ENCODE measurements at places on chromosomes 11 and 22.

DNA sequence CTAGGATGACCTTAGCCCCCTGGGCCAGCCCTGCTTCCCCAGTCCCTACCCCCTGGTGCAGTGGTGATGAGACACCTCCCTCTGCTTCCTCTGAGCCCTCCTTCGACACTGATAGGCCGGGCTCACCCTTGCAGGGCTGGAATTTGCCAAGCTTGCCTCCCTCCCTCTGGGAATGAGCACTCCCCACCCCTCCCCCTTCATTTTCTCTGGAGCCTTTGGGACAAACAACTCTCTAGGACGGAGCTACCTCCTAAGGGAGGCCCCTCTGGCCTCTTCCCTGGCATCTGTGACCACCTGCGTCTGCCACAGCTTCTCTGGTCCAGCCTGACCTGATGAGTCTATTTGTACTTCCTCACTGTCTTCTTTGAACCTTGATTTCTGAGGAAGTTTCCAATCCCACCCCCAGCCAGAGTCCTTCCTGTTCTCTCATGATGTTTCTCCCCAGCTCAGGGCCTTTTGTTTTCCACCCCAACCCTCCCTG is 53.3 kb upstream of the ADA2 start:
- DNase-seq, result no peak

DNA sequence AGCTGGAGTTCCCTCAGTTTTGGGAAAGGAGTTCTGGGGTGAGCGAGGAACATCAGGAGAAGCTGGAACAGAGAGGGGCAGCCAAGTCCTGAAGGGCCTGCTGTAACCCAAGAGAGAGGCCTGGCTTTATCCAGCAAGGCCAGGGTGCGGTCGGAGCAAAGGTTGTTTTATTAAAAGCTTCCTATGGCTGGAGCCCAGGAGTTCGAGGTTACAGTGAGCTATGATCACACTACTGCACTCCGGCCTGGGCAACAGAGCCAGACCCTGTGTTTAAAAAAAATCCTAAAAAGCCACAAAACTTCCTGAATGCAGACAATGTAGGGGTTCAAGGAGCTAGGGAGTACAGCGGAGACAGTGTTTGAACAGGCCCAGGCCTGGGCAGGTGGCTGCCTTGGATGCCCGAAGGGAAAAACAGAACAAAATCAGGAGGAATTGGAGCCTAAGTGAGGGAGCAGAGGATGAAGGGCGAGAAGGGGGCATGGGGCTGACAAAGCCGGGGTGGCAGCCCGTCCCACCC is 22.2 kb upstream of the MALAT1 start:
- DNase-seq, result peak; percentile 56

DNA sequence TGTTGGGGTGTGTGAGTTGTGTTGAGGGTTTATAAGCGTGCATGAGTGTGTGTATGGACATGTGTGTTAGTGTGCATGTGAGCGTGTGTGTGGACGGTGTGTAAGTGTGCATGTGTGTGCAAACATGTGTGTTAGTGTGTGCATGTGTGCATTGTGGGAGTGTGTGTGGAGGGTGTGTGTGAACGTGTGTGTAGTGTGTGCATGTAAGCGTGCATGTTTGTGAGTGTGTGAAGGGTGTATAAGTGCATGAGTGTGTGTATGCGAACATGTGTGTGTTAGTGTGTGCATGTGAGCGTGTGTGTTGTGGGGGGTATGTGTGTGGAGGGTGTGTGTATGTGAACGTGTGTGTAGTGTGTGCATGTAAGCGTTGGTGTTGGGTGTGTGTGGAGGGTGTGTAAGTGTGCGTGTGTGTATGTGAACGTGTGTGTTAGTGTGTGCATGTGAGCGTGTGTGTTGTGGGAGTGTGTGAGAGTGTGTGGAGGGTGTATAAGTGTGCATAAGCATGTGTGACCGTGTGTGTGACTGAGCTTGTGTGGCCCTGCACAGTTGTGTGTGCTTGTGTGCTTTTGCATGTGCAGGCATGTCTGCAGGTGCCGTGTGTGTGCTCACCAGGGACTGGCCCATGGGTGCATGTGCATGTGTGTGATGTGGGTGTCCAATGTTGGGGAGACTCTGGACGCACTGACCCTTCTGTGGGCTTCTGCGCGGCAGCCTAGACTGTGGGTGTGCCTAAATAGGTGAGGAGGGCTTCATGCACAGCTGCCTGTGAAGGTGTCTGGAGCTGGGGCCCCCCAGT is 866.2 kb downstream of the TBC1D22A start:
- no peak for DNase-seq

DNA sequence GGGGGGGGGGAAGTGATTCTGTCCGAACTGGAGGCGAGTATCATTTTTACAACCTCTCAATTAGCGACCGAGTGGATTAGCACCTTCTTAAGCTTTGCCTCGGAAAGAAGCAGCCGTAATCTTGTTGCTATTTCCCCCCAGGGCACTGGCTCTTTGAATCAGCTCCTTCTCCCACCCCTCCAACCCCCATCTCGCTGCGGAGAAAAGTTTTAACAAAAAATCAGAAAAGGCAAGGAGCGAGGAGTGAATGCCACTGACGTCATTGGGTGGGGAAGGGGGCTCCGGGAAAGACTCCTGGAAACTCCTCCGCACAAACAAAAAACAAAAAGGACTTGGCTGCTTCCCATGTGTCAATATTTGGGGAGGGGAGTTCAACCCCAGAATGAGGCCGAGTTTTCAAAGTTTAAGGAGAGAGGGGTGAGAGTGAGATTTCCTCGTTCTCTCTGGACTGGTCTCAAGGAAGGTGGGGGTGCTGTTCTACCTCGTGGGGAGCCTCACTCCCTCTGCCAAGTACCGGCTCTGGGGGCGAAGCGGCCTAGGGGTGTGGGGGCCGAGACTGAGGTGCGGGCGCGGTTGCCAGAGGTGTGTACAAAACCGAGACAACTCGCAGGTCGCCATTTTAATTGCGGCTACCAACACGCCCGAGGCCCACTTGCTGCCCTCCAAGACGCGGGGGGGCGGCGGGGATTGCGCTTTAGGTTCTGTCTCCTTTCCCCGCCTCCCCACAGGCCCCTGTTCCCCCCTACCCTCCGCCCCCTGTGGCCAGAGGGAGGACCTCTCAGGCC is 2.5 kb upstream of the PAX6 start:
- DNase-seq, result no peak

DNA sequence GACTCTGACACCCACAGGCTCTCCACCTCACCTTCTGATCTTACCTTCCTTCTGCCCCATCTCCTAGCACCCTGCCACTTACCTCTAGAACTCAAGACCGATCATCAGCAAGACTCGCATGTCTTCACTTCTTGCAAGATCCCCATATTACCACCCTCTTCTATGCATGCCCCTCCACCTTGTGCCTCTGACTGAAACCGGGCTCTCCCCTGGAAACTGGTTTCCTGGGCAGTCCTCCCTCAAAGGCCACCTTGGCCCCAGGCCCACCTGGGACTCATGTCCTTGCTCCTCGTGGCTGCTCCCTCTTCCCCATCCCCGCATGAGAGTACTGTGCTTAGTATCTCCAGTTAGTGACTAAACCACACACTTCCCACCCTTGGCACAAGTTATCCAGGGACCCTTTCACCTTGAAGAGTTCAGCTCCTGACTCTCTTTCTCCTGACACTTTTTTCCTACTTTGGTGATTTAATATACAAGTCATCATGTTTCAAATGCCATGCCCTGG is 136.7 kb downstream of the SPATA19 start:
- DNase-seq, result no peak

- DNase-seq, result peak; percentile 82
Observed at GRCh38 chr11:120210626-120211521, at the start of gene OAF. Gene OAF (plus strand): TSS chr11:120211032. CDS start chr11:120211280, 248 bp downstream.

- DNase-seq, result no peak
Observed at GRCh38 chr22:19988331-19988808, 28.3 kb downstream of the ARVCF start.

- DNase-seq, result peak; percentile 62
Observed at GRCh38 chr11:68043349-68044144, 4.7 kb downstream of the TCIRG1 start.

- no peak for DNase-seq
Observed at GRCh38 chr11:100174881-100175280, 512.2 kb upstream of the ARHGAP42 start.

GRCh38 chr22:48827904-48828555 is 999.6 kb downstream of the BRD1 start:
- no peak for DNase-seq

DNA sequence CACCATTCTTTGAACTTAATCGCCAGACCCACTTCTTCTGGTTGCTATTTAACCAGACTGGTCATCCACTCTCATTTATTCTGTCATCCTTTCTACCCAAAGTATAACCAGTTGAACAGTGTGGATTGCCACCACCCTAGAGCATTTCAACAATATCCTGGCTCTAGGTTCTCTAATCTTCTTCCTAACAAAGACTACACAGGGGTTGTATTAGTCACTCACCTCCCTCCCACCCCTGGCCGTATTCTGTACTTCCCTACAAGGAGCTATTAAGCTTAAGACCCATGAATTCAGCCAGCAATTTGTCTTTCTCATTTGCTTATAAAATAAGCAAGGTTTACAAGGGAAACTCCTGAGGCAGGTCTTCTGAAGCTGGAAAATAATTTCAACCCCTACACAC is 46.9 kb upstream of the CEP126 start:
- no peak for DNase-seq

DNA sequence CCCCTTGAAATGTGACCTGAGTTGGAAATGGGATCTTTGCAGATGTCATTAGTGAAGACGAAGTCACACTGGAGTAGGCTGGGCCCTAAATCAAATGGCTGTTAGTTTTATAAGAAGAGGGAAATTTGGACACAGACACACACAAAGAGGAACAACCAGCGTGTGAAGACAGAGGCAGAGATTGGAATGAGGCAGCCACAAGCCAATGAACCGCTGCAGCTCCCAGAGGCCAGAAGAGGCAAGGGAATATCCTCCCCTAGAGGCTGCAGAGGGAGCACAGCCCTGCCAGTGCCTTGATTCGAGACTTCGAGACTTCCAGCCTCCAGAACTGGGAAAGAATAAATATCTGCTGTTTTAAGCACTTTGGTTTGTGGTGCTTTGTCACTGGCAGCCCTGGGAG is 484.5 kb downstream of the MN1 start:
- DNase-seq, result no peak

- DNase-seq, result no peak
Observed at GRCh38 chr11:36233204-36233603, 56.0 kb downstream of the COMMD9 start.

- DNase-seq, result peak; percentile 72
Observed at GRCh38 chr11:95076416-95076815, 9.7 kb downstream of the SRSF8 start.

GRCh38 chr22:25627271-25627852 is 62.9 kb downstream of the GRK3 start:
- no peak for DNase-seq

GRCh38 chr11:71144010-71144409 is 108.4 kb downstream of the SHANK2 start:
- DNase-seq, result no peak

GRCh38 chr11:60769273-60769672 is 12.6 kb downstream of the MS4A15 start:
- no peak for DNase-seq

DNA sequence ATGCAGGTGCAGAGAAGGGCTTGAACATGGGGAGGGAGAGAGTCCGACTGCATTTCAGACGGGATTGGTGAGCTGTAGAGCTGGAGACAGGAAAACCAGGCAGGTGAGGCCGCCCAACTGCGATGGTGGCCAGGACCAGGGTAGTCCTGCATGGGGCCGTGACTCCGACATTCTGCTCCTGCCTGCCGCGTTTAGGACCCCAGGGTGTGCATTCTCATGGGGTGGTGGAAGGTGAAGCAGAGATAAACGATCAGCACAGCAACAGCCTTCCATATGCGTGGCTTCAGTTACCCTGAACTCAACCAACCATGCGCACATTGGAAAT is 29.3 kb downstream of the SHANK2 start:
- no peak for DNase-seq

- no peak for DNase-seq
Observed at GRCh38 chr22:41038732-41039131, 53.7 kb upstream of the EP300 start.

- no peak for DNase-seq
Observed at GRCh38 chr22:24482575-24482974, 12.6 kb upstream of the UPB1 start.

Measured in uterus (tissue), 4 donors.